Heart right ventricle (tissue), 16 donors: ENCODE measurements at places on chromosomes 2 and 18.

GRCh38 chr2:20129331-20130159 is 78.1 kb upstream of the LAPTM4A start:
- DNase-seq, result no peak

- no peak for DNase-seq
These were observed 11.3 kb downstream of the TTLL4 start for GRCh38 chr2:218721934-218722333.

DNA sequence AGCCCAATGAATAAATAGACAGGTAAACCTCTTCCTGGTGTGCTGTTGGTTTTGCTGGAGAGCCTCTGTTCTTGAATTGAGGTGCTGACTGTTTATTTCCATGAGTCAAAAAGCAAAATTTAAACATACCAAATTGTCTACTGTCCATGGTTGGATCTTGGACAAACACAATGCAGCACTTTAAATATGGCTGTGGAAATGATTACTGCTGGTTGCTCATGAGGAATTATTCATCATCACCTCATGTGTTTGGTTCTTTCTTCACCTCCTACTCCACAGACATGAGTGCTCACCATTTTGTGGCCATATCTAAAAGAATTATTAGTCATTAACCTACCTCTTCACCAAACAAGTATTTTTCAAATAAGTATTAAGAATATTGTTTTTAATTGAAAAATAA is 85.3 kb upstream of the GALNT5 start:
- no peak for DNase-seq

DNA sequence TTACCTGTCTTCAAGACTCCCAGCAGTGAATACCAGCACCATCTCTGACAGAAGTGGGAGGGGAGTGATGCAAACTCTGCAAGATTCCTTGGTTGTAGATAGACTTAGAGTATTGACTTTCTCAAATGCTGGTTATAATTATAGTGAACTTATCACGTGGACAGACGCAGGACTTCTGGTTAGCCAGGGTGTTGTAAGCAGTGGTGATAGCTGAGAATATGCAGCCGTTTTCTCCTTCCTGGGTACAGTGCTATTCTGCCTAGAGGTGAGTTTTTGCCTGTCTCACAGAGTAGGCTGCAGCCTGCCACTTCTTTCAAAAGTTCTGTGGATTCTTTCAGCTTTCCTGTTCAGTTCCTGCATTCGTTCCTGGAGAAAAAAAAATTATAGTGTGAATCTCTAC is 733 bp upstream of the CXCR2 start:
- DNase-seq, result no peak

GRCh38 chr2:224930990-224931389 is 111.3 kb downstream of the DOCK10 start:
- no peak for DNase-seq

DNA sequence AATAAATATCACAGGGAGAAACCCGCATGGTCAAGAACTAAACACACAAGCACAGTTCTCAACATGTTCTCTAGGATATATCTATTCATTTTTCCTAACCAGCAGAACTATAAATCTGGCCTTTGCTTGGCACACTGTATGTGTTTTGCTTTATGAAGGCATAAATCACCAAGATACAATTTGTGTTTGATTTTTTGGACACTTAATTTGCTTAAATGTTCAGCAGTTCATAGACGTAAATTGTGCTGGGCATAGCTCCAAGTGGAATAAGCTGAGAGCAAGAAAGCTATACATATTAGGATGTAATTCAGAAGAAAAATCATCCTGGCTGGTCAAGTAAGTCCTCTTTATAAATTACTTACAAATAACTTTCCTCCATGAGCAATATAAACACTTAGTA is 341.5 kb upstream of the ATP5MC3 start:
- DNase-seq, result no peak

GRCh38 chr2:241844066-241844728 is 14.5 kb downstream of the PDCD1 start:
- peak; percentile 82 for DNase-seq

DNA sequence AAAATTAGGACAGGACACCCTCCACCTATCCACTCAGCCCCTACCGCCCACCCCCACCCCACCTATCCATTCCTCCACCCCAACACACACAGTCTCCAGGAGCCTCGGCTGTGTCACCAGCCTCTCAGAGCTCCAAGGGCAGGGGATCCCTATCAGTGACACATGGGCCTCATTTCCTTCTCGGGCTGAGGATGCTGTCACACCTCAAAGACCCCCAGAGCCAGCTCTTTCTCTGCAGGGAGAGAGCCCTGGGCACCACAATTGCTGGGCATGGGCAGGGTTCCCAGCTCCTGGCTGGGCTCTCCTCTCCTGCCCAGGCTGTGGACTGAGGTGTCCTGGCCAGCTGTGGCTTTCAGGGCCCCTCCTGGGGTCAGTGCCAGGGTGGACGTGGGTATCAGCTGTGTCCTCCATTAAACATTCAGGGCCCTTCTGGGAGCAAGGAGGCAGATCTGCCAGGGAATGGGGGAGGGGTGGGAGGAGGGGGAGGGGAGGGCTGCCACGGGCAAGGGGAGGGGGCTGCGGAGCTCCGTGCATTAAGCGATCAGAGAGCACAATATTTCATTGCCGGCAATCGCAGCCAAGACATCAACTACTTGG is 14.3 kb upstream of the ECEL1 start:
- no peak for DNase-seq

GRCh38 chr2:82282111-82282882 is 1977.7 kb upstream of the LRRTM1 start:
- no peak for DNase-seq

GRCh38 chr2:12479065-12479601 is 237.6 kb upstream of the TRIB2 start:
- no peak for DNase-seq

DNA sequence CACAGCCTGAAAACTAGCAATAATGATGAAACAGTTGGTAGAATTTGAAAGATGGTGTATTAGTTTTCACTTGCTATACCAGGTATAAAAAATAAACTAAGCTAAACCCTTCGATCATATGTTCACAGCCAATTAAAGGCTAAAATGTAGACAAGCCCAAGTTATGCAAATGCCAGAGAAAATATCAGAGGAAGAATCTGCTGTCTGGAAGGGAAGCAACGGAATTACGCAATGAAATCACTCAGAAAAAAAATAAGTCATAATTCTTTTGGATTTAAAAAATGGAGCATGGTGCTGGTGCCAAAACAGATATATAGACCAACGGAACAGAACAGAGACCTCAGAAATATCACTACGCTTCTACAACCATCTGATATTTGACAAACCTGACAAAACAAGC is 108.3 kb downstream of the ARL4C start:
- DNase-seq, result no peak

DNA sequence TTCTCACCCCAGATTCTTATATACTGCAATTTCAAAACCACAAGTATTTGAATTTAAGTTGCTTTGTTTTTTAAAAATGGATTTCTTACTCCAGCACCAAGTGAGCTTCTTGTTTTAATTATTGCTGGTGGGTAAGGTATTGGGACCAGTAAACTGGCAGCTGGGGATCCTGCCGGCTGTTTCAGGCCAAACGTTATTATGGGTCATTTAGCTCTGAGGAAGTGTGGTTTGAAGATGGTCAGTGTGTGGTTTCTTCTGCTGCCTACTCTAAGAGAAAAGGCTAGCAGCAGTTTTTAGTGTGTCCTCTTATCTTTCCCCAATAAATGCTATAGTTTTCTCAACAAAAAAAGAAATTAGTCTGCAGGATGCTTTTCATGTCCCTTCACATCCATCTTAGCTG is 30.6 kb downstream of the CFAP221 start:
- no peak for DNase-seq

- DNase-seq, result no peak
These were observed 27.9 kb upstream of the CDCA7 start for GRCh38 chr2:173326806-173327205.

- DNase-seq, result no peak
These were observed 56.1 kb downstream of the FARP2 start for GRCh38 chr2:241412144-241412543.

- no peak for DNase-seq
These were observed 26.6 kb downstream of the PTPN4 start for GRCh38 chr2:119786295-119786694.

GRCh38 chr2:199851883-199852282 is 891 bp upstream of the FTCDNL1 start:
- no peak for DNase-seq

- DNase-seq, result no peak
These were observed 118.2 kb downstream of the SPTBN1 start for GRCh38 chr2:54574107-54574859.

DNA sequence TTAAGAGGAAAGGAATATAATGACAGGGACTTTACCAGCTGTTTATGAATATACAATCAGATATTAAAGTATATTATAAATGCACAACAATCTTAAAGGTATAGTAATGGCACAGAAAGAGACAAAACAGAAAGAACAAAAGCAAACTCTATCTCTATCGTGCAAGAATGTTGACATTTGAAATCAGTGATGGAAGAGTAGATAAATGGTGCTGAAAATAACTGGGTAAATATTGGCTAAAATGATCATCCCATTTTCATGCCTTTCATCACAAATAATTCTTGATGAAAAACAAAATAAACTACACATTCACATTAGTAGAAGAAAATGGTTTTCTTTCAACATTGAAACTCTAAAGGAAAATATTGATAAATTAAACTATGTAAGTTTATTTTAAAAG is 495.9 kb downstream of the IRS1 start:
- DNase-seq, result no peak

DNA sequence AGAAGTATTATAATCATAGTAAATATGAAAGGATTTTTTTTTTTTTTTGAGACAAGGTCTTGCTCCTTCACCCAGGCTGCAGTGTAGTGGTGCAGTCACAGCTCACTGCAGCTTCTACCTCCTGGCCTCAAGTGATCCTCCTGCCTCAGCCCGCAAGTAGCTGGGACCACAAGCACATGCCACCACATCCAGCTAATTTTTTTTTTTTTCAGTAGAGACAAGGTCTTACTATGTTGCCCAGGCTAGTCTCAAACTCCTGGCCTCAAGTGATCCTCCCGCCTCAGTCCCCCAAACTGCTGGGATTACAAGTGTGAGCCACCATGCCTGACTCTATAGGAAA is 301.6 kb upstream of the STON1 start:
- no peak for DNase-seq

DNA sequence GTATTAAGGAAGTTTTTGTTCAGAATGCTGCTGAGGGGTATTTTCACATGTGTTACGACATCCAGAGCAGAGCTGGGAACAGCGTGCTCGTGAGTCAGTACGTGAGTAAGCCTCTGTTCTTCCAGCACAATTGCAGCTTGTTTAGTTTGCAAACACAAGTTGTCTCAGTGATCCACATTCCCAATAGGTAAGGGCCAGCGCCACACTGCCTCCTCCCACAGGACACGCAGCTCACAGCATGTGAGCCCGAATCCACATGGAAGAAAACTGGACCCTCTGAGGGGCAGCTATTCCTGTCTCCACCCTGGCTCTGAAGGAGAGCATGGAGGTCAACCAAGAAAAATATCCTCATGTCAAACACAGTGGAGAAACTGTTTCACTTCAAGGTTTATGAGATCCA is 173.9 kb upstream of the PID1 start:
- DNase-seq, result peak; percentile 40

DNA sequence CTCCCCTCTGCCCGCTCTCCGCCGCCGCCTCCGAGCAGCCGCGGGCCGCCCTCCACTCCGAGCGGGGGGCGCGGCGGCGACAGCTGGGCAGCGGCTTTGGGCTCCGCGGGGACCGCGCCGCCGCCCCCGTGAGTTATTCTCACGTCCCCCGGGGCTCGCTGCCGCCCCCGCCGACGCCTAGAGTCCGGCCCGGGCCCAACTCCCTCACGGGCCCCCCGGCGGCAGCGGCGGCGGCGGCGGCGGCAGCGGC is 645 bp downstream of the MIB1 start:
- no peak for DNase-seq

DNA sequence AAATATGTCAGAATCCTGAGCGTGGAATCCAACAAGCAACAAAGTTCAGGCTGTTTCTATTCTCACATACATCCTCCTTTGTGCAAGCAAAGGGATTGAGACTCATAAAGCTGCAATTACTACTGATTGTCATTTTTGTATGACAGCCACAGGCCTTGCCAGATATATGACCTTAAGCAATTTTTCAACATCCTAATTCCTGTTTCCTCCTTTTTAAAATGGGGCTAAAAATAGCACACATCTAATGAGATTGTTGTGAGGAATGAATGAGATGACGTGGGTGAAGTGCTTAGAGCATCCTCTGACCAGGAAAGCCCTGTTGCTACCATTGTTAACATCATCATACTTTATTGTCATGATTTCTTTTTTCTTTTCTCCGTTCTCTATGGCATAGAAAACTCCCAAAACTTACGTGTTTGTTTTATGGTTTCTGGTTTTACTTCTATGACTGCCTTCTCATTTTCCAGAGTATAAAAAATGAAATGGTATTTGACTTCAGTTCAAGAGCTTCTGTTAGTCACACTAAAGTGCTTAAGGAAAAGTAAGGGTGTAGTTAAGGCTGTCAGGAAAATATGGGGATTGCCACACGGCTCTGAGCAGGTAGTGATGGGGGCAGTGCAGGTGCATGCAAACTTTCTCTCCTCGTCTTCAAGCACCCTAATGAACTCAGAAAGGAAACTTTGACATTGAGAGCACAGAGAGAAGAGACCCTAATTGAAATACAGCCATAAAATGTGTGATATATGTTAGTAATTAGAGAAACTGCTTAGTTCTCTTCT is 590.6 kb upstream of the NETO1 start:
- no peak for DNase-seq

GRCh38 chr2:96887493-96888012 is 17.7 kb upstream of the SEMA4C start:
- no peak for DNase-seq

DNA sequence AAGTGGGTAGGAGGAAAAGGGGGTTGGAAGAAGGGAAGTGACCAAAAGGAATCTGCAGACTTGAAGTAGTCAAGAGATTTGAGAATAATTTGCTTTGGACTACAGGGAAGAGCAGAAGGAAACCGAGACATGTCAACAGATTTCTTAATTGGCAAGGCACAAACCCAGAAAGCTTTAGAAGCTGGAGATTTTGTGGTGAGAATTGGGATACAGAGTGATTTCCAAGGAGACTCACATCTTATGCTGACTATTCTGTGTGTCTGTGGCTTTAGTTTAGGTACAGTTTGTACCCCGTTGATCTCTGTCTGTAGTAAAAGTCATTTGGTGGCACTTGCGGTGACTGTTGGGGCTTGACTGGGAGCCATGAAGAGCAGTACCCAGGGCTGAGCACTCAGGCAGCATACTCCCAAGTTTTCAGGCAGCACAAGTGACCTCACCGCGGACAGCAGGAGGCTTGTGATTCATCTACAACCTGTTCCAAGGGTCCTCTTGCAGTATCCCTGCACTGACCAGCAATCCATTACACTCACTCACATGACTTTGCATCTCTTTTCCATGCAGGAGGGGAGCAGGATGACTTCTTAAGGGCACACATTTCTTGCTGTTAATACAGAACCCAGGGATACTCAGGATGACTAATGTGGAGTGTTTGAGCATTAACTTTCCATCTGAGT is 97.1 kb upstream of the TNP1 start:
- DNase-seq, result no peak

DNA sequence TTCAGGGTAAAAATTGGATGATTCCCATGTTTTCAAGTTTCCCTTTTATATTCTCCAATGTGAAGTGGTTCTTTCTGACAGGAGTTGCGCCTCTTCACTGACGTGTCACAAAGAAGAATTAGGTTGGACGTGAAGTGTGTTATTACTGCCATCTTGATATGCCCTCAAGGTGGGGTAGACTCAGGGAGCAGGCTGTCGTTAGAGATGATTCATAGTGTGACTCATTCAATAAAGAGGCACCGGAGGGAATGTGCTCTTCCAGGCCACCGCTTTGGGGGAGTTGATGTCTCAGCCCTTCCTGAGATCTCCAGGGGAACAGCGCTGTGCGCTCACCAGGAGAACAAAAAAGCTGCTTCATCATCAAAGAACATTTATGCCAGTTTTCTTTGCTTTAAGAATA is 3.6 kb upstream of the DGKD start:
- no peak for DNase-seq
